A549 (cell line): ENCODE measurements at places on chromosomes 16 and 17.

DNA sequence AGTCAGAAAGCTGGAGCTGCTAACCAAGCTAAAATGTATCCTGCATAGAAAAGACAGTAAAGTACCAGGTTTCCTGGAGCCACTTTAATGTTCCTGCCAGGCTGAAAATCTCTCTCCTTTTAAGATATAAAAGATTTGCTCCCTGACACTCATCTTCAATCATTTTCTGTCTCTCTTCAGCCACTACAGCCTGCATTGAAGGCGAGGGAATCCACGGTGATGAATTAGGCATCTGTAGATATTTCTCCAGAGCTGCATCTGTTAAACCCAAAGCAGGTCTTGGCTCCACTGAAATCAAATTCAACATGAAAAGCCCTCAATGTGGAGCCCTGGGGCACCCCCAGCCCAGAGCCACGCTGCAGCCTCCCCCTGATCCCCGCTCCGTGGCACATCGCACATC is 94.7 kb upstream of the CRHR1 start:
- no peak for DNase-seq

GRCh38 chr17:58153046-58153445 is 4.9 kb downstream of the OR4D1 start:
- no peak for DNase-seq

- DNase-seq: no peak
These were observed 57.7 kb downstream of the MEAK7 start for GRCh38 chr16:84446596-84447392.

- DNase-seq: no peak
These were observed 16.6 kb upstream of the TRPV3 start for GRCh38 chr17:3574231-3574630.
